ENCODE measurements at places on chromosomes 1 and 21.
A peak's percentile ranks its signal among the peaks of the same experiment; 100 is the strongest.

- DNase-seq = no peak
These were observed 37.3 kb downstream of the PTAFR start for GRCh38 chr1:28139025-28139712.

GRCh38 chr1:76677416-76678405 is 189.6 kb upstream of the ST6GALNAC5 start:
- DNase-seq = no peak

- DNase-seq = peak; percentile 24
These were observed 117.2 kb upstream of the KCNJ15 start for GRCh38 chr21:38139380-38140168.

DNA sequence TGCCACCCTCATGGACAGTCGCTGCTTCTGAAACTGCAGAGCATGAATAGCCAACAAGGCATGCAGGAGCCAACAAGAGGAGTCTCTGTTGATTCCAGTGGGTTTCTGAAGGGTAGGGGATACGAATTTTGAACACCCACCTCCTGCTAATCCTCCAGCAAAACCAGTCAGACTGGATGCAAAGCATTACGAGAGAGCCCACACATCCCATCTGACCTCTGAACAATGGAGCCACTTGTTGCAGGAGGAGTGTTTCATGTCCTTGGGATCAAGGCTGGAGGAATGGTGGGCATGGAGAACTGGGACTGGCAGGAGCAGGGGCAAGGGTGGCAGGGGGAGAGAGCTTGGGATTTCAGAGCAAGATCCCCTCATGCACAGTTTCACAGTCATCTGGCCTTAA is 1.6 kb downstream of the VTCN1 start:
- no peak for DNase-seq

- no peak for DNase-seq
These were observed 17.1 kb upstream of the ESRRG start for GRCh38 chr1:216740331-216740730.

DNA sequence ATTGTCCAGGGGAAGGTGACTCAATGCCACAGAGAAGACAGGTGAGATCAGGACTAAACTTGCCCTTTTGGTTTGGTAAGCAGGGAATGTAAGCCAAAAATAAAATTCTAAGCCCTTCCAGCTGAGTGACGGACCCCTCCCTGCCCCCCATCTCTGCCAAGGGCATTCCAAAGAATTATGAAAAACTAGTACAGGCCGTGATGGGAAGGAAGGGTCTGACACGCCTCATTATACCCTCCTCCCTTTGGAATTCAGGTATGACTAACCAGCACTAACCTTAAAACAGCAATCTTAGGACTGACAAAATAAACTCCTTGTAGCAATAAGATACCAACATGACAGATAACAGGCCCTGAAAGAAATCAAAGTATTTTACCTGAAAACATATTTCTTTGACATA is 99.6 kb downstream of the GABPA start:
- no peak for DNase-seq

DNA sequence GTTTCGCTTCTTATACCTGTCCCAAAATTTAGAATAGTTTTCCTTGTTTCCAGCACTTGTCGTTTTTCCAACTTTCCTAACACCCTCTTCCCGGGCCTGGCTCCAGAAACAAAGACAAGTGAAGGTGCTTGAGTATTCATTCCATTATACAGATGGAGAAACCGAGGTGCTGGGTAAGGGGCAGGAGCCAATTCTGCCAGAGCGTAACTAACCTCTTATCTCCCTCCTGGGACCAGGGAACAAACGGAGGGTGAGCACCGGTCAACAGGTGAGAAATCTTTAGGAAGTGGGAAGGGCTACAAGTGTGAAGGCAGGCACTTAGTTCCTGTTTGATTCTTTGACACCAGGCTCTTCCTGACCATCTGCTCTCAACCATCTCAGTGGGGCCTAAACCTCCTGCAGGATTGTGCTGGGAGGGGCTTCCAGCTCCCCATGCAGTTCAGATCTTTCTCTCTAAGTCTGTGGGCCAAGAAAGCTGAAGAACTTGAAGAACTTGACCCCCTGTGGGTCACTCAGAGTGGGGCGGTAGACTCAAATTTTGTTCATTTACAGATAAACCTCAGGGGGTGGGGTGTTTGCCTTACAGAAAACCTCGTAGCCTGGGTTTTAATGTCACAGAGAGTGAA is 8.7 kb downstream of the PLXNA2 start:
- DNase-seq = no peak

GRCh38 chr1:154911691-154912550 is 24.6 kb downstream of the PMVK start:
- no peak for DNase-seq

DNA sequence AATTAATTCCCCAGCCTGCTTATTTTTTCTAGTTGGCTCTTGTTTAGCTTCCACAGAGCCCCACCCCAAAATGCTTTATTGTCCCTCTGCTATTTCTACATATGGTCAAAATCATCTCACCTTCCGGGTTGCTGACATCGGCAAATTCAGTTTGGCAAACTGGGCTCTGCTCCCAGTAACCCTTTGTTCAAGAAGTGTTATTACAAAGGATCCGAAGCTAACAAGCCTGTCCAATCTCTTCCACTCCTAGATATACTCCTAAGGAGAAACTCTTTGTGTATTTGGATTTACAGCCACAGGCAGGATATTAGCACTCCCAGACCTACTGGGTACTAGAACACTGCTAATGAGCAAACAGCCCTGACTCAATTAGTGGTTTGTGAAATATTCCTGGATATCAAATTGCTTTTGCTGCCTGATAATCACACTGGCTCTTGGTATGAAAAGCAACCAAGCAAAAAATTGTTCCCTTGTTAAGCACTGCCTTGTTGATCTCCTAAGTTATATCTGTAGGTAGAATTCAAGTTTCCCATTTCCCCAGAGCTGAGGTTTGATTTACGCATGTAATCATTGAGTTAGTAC is 4.0 kb downstream of the JUN start:
- DNase-seq = no peak

DNA sequence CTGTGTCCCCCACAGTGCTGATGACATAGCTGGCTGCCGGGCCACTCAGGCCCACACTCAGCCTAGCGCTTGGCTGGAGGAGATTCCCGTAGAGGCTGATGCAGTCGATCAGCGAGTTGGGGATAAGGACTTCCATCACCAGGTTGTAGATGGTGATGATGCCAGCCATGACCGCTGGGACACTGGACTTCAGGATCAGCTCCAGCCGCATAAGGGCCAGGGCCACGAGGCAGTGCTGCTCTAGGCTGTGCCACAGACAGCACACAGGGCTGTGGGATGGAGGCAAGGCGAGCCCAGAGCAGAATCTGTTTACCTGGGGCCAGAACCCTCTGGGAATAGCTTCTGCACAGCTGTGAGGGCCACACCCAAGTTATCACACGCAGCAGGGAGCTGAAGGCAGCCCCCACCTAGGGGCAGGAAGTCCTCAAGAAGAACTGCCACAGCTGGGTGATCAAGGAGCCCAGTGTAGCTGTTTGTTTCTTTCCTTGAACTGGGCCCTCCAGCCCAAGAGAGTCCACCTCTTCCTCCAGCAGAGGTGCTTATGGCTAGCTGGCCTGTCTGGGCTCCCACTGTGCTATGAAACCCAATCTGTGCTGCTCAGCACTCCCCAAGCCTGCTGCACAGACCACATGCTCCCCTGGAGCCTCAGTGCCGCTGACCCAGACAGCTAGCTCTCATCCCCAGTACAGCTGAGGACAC is 6.2 kb downstream of the SLC2A1 start:
- DNase-seq = no peak

GRCh38 chr1:97832481-97832880 is 88.4 kb downstream of the DPYD start:
- DNase-seq = no peak

GRCh38 chr21:17513214-17514123 is 626 bp downstream of the CXADR start:
- no peak for DNase-seq

- DNase-seq = peak; percentile 33
These were observed 700 bp upstream of the KMO start for GRCh38 chr1:241531195-241532161.

GRCh38 chr1:960363-961131 is at the start of gene KLHL17:
KLHL17 (plus strand) TSS chr1:960584; CDS start chr1:960694, 110 bp downstream.
- DNase-seq = no peak

DNA sequence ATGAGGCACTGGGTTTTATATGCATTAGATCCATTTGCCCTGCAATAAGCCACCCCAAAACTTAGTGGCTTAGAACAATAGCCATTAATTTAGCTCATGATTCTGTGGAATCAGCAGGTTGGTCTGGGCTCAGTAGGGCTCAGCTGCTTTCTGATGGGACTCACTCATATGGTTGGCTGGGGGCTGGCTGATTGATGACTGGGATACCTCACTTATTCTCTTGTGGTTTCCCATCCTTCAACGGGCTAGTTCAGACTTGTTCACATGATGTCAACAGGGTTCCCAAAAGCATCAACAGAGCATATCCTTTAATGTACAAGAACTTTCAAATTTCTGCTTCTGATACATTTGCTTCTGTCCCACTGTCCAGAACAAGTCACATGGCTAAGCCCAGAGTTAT is 43.2 kb downstream of the DNM3 start:
- no peak for DNase-seq

- no peak for DNase-seq
These were observed 23.9 kb upstream of the NLRP3 start for GRCh38 chr1:247392088-247392487.

DNA sequence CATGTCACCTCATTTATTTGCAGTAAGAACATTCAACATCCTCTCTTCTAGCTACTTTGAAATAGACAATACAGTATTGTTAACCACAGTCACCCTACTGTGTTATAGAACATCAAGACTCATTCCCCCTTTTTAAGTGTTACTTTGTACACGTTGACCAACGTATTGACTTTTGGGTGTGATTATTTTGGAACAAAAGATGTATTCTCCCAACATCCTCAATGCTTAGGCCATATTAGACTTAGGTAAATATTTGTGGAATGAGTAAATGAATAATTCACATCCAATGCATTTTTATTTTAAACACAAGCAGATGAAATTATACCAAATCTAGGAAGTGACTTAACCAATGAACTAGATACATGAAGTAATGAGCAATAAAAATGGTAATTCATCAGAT is 296.6 kb downstream of the CHRM3 start:
- no peak for DNase-seq
